ENCODE measurements at places on chromosomes 16 and 17. TPM values are rescaled to one million over a fixed set of nuclear protein-coding genes. Genes with fewer than 3 reads are reported as not detected.
A peak's percentile ranks its signal among the peaks of the same experiment; 100 is the strongest.

MYBBP1A gene
- 42.5 TPM for total RNA-seq

FSCN2 gene
- total RNA-seq = 0.20 TPM

DNA sequence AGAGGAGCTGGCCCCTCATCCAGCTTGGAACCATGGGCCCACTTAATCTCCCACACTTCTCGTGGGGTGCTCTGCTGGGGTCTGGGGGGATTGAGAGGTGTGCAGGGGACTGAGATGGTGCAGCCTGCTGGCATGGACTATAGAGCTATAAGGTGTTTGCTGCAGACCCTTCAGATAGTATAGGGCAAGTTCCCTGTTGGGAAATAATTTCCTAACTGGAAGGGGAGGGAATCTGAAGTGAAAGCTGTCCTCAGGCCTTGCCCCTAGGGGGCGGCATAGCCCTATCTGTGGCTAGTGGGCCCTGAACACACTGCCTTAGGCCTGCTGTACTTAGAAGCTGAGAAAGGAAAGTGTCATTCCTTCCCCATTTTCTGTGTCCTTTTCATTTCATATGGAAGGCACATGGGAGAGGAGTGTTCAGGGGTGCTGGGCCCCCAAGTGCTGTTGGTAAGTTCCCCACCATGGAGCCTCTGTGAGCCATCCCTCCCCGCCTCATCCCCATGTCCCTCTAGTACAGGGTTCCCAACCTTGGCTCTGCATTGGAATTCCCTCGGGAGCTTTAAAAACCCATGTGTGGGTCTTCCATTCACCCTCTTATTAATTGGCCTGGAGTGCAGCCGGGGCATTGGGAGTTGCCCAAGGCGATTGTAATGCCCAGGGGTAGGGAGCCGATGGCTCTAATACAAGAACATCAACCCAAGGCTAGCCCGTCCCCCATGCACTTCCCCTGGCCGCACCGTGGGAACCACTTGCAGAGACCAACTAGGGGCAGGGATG is 19.7 kb downstream of the GOSR2 start:
- H3K4me3 ChIP-seq = no peak overlapping the region
- H3K27me3 ChIP-seq = no peaks in the 10 kb centered on the region
- H3K36me3 ChIP-seq = peaks cover 2% of the 10 kb centered on the region
- H3K27ac ChIP-seq = no peak overlapping the region
- H3K4me1 ChIP-seq = peaks cover 11% of the 10 kb centered on the region

DNA sequence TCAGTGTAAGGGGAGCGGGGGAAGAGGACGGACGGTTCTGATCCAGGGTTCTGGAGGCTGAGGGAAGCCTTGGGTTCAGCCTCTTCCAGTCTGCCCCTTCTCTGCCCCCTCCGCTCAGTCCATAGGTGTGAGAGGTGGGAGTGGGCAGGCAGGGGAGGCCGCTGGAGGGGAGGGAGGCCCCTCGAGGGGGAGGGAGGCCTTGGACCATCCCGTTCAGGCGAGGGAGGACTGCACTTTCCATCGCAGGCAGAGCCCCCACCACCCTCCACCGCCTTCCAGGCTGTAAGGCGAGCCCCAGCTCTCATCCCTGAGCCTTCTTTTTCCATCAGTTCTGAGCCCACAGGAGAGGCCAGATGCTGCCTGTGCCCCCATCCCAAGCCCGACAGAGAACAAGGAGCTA is 4.2 kb upstream of the AXIN1 start:
- no peaks in the 10 kb centered on the region for H3K27me3 ChIP-seq
- H3K4me1 ChIP-seq = peaks cover 6% of the 10 kb centered on the region
- H3K36me3 ChIP-seq = no peaks in the 10 kb centered on the region
- H3K4me3 ChIP-seq = no peak overlapping the region
- no peak overlapping the region for H3K27ac ChIP-seq

- no peaks in the 10 kb centered on the region for H3K27me3 ChIP-seq
- DNase-seq = no peak
- H3K4me1 ChIP-seq = no peaks in the 10 kb centered on the region
- no peak overlapping the region for H3K4me3 ChIP-seq
- H3K27ac ChIP-seq = no peak overlapping the region
- H3K36me3 ChIP-seq = no peaks in the 10 kb centered on the region
Observed at GRCh38 chr17:57751348-57751971, 6.4 kb upstream of the CCDC182 start.

DNA sequence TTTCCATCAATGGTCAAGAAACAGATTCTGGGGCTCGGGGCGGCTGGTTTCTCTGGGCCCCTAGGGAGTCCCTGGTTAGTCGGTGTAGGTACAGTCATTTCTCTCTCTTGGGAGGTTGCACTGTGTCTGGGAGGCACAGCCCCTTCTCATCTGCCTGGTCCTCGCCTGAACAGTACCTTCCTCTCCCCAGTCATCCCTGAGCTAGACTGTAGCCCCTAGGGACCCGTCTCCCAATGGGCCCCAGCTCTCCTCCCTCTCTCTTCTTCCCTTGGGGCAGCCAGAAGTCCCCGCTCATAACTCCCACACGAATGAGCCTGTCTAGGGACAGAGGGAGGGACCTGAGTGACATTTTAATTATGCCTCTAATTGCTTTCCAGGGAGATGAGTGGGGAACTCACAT is 20.2 kb upstream of the CPSF4L start:
- no peaks in the 10 kb centered on the region for H3K27me3 ChIP-seq
- H3K4me3 ChIP-seq = no peak overlapping the region

- no peak overlapping the region for H3K4me3 ChIP-seq
- H3K27me3 ChIP-seq = no peaks in the 10 kb centered on the region
- H3K4me1 ChIP-seq = peaks cover 73% of the 10 kb centered on the region
- H3K36me3 ChIP-seq = no peaks in the 10 kb centered on the region
- peak; percentile 84 for DNase-seq
Observed at GRCh38 chr17:2179615-2180295, 123.8 kb downstream of the SMG6 start.

- no peak for DNase-seq
- H3K27me3 ChIP-seq = no peaks in the 10 kb centered on the region
- peaks cover 22% of the 10 kb centered on the region for H3K4me1 ChIP-seq
- no peaks in the 10 kb centered on the region for H3K36me3 ChIP-seq
Observed at GRCh38 chr16:50281391-50282009, 15.1 kb downstream of the ADCY7 start.

DNA sequence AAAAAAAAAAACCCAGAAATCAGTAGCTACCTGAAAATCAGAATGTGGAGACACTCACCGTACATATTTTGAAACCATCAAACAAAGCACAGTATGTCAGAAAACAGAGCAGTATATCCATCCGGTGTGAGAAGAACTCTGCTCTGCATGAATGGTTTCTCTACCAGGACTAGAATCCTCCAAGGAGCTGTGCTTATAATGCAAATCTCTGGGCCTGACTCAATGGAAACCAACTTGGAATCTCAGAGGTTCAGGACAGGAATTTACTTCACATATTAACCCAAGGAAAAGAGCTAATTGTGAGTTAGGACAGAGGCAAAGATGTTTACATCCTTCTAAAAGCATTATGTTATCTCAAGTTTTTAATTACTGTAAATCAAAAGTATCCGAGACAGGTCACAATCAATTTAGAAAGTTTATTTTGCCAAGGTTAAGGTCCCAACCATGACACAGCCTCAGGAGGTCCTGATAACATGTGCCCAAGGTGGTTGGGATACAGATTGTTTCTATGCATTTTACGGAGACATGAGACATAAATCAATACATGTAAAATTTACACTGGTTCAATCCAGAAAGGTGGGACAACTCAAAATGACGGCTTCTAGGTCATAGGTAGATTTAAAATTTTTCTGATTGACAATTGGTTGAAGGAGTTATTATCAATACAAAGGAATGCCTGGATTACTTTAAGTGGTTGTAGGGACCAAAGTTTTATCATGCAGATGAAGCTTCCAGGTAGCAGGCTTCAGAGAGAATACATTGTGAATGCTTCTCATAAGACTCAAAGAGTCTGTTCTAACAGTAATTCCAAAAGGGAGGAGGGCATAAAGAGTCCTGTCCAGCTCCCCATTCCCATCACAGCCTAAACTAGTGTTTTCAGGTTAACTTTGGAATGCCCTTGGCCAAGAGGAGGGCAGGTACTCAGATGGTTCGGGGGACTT is 164.1 kb downstream of the CDH8 start:
- H3K4me3 ChIP-seq = no peak overlapping the region
- no peaks in the 10 kb centered on the region for H3K27me3 ChIP-seq
- no peaks in the 10 kb centered on the region for H3K36me3 ChIP-seq

PIK3R6 gene
- 0.24 TPM for total RNA-seq

GRCh38 chr17:60390186-60390585 is 1.7 kb downstream of the USP32 start:
- H3K4me3 ChIP-seq = peak overlapping the region; percentile 74
- H3K27me3 ChIP-seq = no peaks in the 10 kb centered on the region
- no peak for DNase-seq
- no peaks in the 10 kb centered on the region for H3K36me3 ChIP-seq
- peak overlapping the region; percentile 99 for H3K27ac ChIP-seq
